ENCODE measurements at places on chromosomes 1 and 21. TPM values are rescaled to one million over a fixed set of nuclear protein-coding genes. Genes with fewer than 3 reads are reported as not detected.

COL8A2 gene
- 0.18 TPM for total RNA-seq

SDF4 gene
- 140 TPM for total RNA-seq

- no peak for DNase-seq
- no peaks in the 10 kb centered on the region for H3K36me3 ChIP-seq
- no peak overlapping the region for H3K27ac ChIP-seq
- no peaks in the 10 kb centered on the region for H3K27me3 ChIP-seq
These were observed 13.2 kb upstream of the SLC2A1 start for GRCh38 chr1:42971841-42972291.

DNA sequence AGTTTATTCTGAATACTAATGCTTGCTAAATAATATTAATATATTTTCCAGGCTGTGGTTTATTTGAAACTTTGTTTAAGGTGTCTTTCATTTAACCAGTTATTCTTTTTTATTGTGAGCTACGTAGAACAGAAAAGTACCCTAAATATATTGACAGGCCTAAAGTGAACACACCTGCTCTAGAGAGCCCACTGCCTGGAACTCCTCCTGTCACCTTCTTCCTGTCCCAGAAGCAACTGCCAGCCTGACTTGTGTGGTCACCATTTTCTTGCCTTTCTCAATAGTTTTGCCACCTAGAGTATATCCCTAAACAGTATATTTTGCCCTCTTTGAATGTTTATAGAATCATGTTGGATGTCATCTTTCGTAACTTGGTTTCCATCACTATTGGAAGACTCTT, 48.5 kb downstream of the SCCPDH start:
- H3K36me3 ChIP-seq = no peaks in the 10 kb centered on the region
- H3K4me1 ChIP-seq = no peaks in the 10 kb centered on the region
- H3K4me3 ChIP-seq = no peak overlapping the region
- no peaks in the 10 kb centered on the region for H3K27me3 ChIP-seq
- DNase-seq = no peak

- DNase-seq = no peak
- H3K27ac ChIP-seq = no peak overlapping the region
- H3K36me3 ChIP-seq = no peaks in the 10 kb centered on the region
- no peak overlapping the region for H3K4me3 ChIP-seq
- no peaks in the 10 kb centered on the region for H3K27me3 ChIP-seq
These were observed 651.3 kb downstream of the PTPRC start for GRCh38 chr1:199290186-199290585.

Data from Caco-2 (cell line).